Non-pigmented ciliary epithelial cell (primary cell): ENCODE measurements at places on chromosomes 16 and 17.

DNA sequence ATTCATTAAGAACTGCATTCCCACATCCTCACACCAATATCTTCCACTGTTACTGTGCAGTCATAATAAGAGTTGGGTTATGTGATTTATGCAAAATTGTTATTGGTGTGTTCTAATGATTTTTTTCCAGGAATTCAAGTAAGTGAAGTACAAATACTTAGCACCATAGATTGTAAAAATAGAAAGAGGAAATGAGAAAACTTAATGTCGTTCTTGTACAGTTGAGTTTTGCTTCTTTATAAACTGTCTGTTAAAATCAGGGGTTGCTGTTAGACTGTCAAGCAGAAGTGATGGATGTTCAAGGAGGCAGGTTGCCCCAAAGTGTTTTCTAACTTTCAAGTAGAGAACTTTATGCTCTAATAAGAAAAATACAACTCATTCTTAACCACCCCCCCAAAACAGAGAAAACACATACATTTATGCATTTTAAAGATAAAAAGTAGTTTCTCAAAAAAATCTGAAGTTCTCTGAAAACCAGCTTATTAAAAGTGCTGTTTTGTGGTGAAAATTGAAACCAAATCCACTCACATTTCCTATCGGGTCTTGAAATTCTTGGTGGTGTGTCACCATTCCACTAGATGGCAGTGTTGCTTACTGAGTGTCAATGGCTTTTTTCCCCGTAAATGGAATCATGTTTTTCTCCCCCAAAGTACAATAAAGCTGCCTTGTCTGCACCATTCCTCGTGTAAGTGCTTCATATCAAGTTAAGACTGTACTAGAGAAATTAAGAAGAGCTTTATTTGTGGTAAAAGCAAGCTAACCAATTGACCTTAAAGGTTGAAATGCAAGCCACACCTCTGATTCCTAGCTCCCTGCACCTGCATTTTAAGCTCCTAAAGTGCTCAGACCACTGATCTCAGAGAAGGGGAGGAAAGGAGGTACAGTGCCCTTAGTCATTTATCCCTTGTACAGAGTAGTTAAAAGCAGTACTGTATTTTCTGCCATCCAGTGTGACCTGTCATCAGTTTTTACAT, 4.7 kb upstream of the IGSF6 start:
- DNase-seq = no peak

DNA sequence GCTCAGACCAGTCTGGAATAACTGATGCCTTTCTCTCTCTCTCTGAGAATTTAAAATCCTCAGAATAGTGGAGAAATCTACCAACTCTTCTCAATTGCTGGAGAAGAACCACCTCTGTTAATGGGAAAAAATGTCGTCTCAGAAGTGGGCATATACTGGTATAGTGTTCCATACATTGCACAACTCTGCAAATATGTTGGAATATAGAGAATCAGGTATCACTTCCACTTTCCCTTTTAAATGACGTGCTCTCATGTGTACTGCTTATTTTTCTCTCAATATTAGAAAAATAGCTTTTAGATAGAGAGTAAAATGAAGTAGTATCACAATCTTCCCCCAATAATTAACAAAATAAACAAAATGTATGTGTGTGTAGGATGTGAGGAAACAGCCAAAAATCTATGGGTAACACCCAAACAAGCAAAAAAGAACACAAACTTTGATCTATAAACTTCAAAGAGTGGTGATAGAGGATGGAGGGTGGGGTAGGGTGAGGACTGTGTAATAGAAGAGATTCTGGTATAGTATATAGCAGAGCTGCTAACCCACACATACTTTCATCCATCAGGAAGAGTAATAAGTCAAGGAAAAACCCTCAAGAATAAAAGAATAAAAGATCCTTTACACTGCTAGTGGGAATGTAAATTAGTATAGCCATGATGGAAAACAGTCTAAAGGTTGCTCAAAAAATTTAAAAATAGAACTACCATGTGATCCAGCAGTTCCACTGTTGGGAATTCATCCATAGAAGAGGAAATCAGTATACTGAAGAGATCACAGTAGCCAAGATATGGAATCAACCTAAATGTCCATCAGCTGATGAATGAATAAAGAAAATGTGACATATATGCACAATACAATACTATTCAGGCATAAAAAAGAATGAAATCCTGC, 46.9 kb downstream of the NFATC3 start:
- DNase-seq = no peak

DNA sequence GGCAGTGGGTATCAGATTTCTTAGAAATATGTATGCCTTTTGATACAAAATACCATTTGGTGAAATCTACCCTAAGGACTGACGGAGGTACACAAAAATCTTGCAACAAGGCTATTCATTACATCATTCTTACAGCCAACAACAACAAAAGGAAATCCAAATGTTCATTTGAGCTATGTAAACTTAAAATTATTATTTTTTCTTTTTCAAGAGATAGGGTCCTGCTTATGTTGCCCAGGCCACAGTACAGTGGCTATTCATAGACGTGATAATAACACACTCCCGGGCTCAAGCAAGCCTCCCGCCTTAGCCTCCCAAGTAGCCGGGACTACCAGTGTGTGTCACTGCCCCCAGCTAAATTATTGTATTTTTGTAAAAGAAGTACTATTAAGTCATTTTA, 9.0 kb downstream of the SRR start:
- no peak for DNase-seq

DNA sequence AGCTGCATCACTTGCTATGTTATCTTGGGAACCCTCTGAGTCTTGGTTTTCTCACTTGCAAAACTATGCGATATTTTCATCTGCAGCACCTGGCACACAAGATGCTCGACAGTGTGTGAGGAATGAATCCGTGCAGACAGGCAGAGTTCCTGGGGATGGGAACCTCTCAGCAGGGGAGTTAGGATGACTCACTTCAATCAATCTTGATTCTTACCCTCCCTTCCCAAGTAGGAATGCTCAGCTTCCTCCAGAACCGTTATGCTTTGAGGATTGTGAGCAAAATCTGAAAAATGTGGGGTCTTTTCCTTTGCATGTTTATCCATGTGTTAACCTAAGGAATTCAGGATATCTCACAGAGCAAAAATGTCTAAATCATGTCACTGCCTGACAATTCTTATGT, 68.9 kb upstream of the HNF1B start:
- peak; percentile 86 for DNase-seq

GRCh38 chr17:58335061-58335731, 6.6 kb upstream of the TSPOAP1 start:
- DNase-seq = no peak

DNA sequence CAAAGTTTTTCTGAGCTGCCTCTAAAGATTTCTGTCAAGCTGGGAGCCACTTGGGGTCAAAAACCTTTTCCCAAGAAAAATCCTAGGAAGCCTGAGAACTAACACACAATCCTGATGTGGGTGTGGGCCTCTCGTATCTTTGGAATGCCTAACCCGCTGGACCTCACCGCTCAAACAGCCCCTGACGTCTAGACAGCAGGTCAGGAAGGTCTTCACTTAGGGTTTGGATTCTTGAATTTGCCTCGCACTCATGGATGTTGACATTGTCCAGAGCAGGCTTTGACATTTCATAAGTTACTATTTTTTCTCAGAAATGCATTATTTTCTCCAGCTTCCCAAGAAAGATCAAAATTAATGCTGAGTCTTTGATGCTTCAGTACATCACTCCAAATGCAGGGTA, 18.9 kb downstream of the TEX2 start:
- DNase-seq = no peak

DNA sequence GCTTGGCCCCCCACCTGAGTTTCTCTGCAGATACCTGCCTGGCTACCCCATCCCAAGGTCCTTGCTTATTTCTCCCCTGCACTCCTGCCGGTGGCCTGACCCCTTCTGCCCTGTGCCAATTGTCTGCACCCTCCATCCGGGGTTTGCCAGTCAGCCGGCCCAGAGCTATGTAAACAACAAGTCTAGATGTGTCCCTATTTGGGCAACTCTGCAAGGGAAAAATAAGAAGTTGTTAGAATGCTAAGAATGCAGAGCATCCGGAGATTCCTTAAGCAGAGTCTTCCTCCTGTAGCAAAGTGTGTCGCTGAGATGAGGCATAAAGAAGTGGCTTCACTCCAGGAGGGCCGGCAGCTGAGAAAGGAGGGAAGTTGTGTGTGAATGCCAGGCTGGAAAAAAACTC, 46.6 kb downstream of the RGS9 start:
- no peak for DNase-seq

- DNase-seq = peak; percentile 54
Measured at GRCh38 chr16:11986521-11987057, 10.1 kb downstream of the SNX29 start.

DNA sequence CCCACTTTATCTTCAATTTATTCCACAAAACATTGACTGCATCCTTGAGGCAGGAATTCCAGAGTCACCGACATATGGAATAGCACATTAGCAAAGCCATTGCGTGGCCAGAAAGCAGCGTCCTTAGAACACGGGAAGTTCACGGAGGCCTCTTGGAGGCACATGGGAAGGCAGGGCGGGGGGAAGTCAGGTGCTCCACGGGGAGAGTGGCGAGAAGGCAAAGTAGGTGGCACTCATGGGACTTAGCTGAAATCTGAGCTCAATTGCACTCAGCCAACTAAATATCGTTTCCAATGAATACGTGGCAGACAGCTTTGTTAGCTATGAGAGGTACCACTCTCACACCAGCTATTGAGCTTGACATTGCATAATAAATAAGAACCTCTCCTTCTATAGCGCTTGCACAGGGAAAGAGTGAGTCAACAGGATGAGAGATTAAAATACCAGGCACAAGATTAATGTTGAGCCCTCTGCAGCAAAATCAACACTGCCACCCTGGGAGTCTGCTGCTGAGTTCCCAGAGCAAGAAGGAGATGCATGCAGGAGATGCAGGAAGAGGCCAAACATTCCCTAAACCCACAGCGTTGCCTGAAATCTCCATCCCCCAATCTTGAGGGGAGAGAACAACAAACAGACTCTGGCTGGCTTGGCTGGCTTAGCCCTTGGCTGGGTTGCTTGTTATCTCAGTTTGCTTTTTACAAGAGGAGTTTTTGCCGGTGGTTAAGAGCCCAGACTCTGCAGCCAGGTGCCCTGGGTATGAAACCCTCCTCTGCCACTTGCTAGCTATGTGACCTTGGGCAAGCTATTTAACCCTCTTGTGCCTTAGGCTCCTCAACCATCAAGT, 28.8 kb downstream of the ABCC12 start:
- peak; percentile 96 for DNase-seq

DNA sequence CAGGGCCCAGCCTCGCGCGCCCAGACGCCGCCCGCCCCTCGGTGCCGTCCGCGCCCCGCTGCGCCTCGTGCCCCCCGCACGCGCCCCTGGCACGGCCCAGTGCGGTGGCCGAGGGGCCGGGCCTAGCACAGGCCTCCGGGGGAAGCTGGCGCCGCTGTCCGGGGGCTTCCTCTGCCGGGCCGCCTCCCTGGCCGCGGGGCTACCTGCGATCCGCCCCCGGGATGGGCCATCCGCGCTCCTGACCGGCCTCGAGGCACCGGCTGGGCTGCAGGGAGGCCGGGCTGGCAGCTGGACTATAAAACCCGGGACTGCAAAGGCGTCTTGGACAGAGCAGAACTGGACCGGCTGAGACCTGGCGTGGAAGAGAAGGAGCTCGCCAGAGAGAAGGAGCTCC, 783 bp downstream of the BHLHA9 start:
- DNase-seq = no peak

- no peak for DNase-seq
Measured at GRCh38 chr17:57556320-57556719, 188.8 kb downstream of the CCDC182 start.

- DNase-seq = no peak
Measured at GRCh38 chr17:49930880-49931279, 38.1 kb upstream of the DLX4 start.

DNA sequence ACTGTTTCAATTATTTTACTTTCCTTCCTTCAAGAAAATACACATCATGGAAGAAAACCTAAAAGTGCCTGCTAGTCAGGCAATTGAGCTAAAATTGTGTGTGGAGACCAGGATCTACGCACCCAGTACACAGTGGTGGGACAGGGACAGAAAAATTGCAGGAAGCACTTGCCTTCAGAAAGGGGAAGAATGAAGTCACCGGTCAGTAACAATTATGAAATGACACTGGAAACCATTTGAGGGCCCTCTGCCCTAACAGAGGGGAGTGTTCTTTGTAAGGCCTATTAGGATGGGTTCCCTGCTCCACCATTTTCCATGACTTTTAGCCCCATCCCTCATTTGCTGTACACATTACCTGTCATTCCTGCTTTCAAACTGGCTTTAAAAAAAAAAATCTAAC, 4.5 kb upstream of the PHAF1 start:
- DNase-seq = no peak

GRCh38 chr17:13268791-13269595, 251.2 kb upstream of the ELAC2 start:
- no peak for DNase-seq

GRCh38 chr16:11159282-11159681, 96.7 kb downstream of the SOCS1 start:
- DNase-seq = no peak
